ENCODE measurements at places on chromosomes 7 and 10.
A peak's percentile ranks its signal among the peaks of the same experiment; 100 is the strongest.

DNA sequence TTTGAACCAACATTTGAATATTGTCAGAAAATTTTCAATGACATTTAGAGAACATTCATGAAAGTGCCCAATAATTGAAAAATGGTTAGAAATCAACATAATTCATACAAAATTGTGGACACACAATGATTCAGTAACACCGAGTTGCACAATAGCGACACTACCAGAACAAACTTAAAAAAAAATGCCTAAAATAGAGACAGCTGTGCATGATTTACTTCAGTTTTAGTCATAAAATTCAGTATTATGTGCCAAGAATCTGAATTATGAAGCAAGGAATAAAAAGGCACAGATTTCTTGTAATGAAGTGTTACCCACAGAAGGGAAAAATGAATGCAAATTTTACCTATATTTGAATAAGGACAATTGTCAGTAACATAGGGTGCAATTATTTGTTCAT, 396.0 kb downstream of the SEMA3D start:
- no peak for DNase-seq

DNA sequence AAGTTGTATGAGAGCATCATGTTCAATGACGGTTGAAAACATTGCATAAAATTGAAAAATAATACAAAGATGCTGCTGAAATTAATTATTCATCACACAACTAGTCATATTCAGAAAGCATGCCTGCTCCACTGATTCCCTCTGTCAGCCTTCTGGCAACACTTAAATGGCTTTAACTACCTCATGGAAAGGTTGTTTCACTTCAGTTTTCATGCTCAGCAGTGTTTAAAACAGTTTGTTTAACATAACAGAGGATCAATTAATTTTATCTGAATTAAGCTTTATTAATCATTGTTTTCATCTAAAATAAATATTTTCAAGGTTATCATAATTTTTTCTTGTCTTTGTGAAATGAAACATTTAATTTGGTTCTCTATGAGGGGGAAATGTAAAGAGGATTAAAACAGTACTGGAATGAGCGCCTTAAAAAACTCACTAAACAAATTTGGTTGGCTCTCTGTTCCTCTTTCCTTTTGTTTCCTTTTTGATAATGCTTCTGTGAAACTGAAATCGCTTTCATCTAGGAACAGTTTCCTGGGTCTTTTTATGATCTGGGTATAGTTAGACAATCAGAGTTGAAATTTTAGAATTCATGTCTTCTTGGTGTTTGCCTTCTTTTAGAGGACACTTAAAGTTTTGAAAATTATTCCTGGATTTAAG, 427.4 kb downstream of the SH2D4B start:
- no peak for DNase-seq

DNA sequence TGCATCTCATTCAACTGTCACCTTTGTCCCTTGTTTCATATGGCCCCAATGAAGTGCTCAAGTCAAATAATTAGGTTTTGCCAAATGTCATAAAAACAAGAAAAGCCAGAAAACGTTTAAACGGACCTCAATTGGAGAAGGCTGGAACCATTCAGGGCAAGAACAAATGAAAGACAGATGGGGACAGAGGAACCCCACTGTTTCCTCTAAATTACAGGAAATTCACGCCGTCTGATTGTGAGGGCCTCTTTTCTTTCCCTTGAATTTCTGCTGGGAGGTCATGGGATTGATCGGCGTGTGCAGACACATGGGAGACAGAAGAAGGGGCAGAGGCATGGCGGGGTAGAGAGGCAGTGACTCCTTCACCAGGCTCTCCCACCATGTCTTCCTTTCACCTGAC, 656.4 kb downstream of the KCNMA1 start:
- DNase-seq = no peak

GRCh38 chr10:6383096-6383812, 180.5 kb downstream of the PFKFB3 start:
- DNase-seq = no peak

DNA sequence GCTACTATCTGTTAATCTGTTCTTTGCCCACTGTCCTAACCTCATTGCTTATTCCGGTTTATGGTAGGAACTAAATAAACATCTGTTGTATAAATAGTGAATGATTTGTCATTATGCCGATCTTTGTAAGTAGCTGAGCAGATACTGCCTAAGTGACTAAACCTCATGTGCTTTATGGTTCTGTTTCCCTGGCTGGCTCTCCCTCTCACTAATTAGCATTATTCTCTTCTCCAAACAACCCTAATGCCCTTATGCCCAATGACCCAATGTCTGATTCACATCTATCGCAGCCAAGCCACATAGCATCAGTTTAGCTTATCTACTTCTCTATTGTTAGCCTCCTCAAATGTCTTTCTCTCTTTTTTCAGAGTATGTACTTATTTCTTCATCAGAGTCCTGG, 462.3 kb upstream of the POT1 start:
- no peak for DNase-seq

GRCh38 chr7:33530664-33531063, 374.7 kb upstream of the BMPER start:
- DNase-seq = no peak

- no peak for DNase-seq
Observed at GRCh38 chr7:107746006-107746405, 2.1 kb downstream of the CBLL1 start.

- DNase-seq = no peak
Observed at GRCh38 chr7:141012696-141013344, 1.9 kb downstream of the MRPS33 start.

DNA sequence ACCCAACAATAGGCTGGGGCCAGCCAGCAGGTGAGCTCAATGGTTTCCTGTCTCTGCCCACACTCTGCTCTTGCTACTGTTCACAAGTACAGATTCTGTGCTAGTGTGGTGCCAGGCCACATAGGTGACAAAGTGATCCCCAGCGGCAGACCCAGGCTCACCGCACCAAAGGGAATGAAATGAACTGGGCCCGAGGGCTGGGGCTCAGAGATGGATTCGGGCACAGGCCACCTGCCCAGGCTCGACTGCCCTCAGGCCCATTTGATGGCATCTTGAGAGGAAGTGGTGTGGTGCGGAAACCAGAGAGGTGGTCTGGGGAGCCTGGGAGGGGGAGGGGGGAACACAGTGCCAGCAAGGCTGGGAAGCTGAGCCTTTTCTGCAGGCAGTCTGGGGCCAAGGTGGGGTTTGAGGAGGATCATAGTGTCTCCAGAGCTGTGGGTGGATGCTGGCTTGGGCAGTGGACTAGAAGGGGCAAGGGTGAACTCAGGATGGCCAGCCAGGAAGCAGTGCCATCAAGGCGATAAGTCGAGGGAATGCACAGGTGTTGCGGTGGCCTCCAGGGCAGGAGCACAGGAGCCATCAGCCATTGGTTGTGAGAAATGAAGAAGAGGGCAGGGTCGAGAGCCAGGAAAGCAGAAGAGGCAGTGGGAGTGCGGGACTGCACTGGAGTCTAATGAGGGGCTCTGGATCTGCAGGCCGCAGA, 85.2 kb downstream of the ARHGAP22 start:
- no peak for DNase-seq

DNA sequence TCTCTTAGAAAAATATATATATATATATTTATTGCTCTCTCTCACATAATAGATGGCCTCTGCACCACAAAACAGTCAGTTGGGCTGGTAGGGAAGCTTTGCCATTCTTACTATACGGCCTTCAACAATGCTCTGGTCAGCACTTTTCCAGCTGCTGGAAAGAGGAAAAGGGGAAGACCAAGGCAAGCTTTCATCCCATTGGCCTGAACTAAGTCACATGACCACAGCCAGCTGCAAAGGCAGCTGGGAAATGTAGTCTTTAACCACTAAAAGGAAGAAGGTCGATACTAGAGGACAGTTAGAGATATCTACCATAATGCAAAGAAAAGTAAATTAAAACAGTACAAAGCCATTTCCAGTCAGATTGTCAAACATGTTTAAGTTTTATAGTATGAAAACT, 58.4 kb upstream of the MACROH2A2 start:
- DNase-seq = no peak

GRCh38 chr10:125174360-125174759, 14.0 kb upstream of the CTBP2 start:
- no peak for DNase-seq

- DNase-seq = no peak
Observed at GRCh38 chr7:84112771-84113170, 81.8 kb downstream of the SEMA3A start.

DNA sequence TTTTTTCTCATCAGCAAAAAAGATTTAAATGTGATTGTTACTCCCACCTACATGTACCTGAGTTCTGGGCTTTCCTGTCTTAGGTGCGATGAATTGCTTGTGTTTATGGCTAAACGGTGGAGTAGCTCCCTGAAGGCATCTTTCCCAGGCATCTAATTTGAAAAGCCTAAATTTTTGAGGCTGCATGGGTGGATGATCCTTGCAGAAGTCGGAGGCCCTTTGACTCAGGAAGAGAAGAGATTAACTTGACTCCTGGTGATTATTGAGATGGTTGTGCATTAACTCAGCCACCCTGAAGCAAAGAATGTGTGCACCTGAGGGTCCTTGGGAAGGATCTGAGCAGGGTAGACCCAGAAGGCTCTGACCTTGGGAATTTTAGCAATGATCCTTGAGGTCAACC, 155.6 kb upstream of the SEMA3C start:
- no peak for DNase-seq

DNA sequence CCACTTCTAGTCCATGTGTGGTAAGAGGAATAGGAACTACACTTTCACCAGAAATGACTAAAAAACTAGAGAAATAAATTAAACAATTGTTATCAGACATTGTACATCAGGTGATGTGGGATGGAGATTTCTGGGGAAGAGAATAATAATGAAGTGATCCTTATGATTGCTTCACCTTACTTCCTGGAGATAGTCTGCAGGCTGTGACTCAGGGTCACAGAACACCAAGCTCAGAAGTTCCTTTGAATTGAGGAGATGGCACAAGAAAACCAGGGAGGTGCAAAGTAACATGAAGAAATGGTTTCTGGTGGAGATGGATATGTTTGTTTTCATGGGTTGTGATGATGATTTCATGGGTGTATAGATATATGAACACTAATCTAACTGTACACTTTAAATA, 44.5 kb downstream of the ZWINT start:
- no peak for DNase-seq

GRCh38 chr10:121927318-121927840, 452 bp downstream of the ATE1 start:
- no peak for DNase-seq

GRCh38 chr10:33036670-33037069, 78.6 kb upstream of the ITGB1 start:
- no peak for DNase-seq

- no peak for DNase-seq
Observed at GRCh38 chr10:52720018-52720417, 52.6 kb downstream of the MBL2 start.

- no peak for DNase-seq
Observed at GRCh38 chr7:120554960-120555571, 282.1 kb downstream of the KCND2 start.

DNA sequence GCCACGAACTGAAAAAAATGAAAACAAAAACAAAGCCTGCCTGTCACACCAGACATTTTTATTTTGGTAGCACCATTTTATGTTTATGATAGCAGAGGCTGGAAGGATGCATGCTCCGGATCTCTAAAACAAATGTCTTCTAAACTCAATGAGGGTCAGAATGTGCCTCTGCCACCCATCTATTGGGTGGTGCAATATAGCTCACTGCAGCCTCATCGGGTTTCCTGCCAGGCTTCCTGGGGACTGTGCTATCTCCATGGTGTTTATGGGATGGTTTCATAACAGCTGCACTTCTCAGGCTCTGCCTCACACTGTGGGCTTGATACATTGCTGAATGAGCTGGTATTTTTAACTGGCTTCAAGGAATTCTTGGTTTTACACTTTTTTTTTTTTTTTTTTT, 94.4 kb downstream of the ITIH5 start:
- no peak for DNase-seq

- no peak for DNase-seq
Observed at GRCh38 chr10:31618541-31619291, 299.7 kb downstream of the ZEB1 start.

- DNase-seq = no peak
Observed at GRCh38 chr10:128642502-128642901, 516.3 kb upstream of the MKI67 start.

DNA sequence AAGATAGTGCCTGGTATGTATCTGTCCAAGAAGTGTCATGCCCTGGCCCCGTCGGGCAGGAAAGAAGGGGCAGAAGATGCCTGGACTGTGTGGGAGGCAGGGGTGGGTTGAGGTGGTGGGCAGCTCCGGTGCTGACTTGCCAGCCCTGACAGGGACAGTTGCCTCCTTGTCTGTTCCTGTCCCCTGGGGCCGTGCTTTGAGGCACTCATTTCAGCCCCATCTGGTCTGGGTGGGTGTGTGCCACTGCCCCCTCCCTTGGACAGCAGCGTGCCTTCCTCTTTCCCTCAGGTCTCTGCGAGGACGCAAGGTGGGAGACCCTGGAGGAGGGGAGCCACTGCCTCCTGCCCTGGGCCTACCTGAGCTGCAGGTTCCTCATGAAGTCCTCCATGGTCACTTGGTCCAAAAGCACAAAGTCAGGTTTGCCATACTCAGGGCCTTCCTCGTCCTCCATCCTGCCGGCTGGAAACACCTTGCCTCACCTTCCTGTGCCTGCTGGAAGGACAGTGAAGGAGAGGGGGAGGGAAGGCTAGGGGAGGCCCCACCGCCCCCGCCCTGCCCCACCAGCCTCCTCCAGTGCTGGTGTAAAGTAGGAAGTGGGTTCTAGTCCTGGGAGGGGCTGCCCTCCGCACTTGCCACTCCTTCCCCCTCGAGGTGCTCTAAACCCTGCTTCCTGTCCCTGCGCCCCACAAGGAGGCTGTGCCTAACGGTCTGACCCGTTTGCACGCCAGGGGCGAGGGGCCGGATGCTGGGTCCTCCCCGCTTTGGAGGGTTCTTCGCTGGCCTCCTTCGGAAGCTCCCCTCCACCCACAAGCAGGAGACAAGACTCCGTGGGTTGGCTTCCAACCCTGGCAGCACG, at the start of gene MYO1G:
Gene MYO1G (minus strand): TSS at position 505 of the 856 bp plus-strand sequence. CDS start 54 bp downstream, at position 451.
- peak; percentile 61 for DNase-seq
